Cortex of kidney (tissue), 1 donor: ENCODE measurements at places on chromosomes 1 and 21.

- DNase-seq: no peak
Observed at GRCh38 chr1:31344503-31344902, 28.4 kb downstream of the FABP3 start.

DNA sequence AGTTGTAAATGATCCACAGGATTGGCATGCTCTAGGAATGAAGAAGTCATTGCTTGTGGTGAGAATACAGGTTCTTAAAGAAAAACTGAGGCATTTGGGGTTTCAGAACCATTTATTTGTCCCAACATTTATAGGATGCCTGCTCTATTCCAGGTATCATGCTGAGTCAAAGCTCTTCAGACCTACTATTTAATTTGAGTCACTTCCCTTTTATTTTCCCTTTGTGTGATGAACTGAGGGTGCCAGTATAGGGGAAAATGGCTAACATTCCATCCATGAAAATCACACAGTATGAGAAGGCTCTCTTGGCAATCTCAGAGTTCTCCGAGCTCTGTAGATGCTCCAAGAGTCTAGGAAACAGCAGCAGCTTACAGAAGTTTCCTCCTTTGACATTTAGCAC, 110.4 kb downstream of the RNF220 start:
- DNase-seq: no peak

- DNase-seq: no peak
Observed at GRCh38 chr1:18803151-18803791, 56.2 kb downstream of the TAS1R2 start.

- no peak for DNase-seq
Observed at GRCh38 chr1:154324669-154325582, at the start of gene ATP8B2. Gene ATP8B2 (plus strand): TSS chr1:154325525. CDS start chr1:154328142, 2,617 bp downstream.

GRCh38 chr1:27130798-27131197, 24.1 kb downstream of the SLC9A1 start:
- no peak for DNase-seq

GRCh38 chr1:78553859-78554258, 63.1 kb downstream of the PTGFR start:
- no peak for DNase-seq

DNA sequence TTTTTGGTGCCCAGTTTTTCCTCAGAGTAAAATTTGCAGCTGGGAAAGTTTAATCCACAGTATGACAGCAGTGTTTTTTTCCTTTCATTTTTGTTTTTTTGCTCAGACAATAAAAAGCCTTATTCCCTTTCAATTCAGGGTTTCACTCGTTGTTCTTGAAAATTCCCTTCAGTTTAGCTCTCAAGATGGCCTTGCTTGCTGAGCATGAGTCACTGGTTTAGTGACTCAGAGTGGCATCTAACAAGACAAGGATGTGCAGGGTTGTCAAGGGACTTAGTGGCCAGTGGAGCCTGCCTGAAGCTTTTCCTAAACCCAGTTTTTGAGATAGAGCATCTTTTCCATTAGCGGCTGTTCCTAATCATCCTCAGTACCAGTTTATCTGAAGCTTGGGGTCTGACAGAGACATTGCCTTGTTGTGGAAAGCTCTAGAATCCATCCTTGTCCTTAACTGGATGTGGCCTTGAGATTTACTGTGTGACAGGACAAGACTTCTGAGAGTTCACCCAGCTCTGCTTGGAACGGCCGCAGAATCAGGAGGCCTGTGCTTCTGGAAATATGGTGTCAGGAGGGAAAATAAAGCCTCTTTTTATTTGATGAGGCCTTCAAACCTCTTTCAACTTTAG, 48.4 kb upstream of the DNAJC6 start:
- DNase-seq: no peak

- no peak for DNase-seq
Observed at GRCh38 chr1:222161676-222162075, 386.2 kb downstream of the HHIPL2 start.

- DNase-seq: no peak
Observed at GRCh38 chr1:50703240-50703639, 256.8 kb downstream of the FAF1 start.

DNA sequence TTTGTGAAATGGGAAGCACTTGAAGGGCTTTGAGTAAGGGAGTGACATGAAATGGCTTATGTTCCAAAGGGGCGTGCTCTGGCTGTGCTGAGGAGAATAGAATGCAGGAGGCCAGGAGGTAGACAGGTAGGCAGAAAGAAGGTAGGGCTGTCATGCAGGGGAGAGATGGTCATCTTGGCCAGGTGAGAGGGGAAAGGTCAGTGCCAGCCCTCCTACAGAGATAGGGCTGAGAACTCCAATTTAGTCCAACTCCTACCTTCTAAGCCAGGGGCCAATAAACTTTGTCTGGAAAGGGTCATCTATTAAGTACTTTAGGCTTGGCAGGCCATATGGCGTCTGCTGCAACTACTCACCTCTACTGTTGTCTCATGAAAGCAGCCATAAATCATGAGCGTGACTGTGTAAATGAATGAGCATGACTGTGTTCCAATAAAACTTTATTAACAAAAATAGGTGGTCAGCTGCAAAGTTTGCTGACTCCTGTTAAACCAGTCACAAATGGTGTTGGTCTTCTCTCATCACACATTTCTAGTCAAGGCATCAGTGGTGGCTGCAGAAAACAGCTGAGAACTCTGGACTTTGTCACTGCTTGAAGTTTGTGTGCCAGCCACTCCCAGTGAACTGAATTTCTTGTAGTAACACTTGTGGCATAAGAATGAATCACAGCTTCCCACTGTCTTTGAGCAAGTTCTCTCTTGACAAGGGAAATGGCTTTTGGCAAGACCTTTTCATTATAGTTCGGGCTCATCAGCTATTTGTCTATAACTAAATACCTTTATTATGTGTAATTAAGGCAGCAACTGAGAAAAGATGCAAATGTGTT, 32.0 kb upstream of the CD2 start:
- DNase-seq: no peak

- DNase-seq: no peak
Observed at GRCh38 chr1:205565799-205566198, 61.3 kb downstream of the CDK18 start.

DNA sequence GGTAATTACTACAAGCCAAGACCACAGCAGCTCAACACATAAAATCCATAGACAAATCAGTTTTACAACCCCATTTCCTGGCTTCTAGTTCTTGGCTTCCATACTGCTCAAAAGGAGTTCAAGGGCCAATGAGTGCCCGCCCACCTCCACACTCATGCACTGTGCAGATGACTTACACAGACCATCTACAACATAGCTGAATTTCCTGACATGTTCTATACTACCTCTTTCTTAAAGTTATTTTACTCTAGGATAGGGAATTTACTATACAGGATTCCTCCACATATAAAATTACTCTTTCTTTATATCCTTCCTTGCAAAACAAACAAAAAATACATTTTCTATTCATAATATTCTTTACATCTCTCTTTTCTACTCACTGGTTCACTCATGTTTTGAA, 14.6 kb downstream of the BACE2 start:
- DNase-seq: no peak

DNA sequence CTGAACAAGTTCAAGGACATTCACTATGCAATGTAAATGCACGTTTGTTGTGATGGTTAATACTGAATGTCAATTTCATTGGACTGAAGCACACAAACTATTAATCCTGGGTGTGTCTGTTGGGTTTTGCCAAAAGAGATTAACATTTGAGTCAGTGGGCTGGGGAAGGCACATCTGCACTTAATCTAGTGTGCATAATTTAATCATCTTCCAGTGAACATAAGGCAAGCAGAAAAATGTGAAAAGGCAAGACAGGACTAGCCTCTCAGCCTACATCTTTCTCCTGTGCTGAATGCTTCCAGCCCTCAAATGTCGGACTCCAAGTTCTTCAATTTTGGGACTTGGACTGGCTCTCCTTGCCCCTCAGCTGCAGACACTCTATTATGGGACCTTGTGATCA, 40.1 kb downstream of the PRPF38A start:
- no peak for DNase-seq
